Ascending aorta (tissue), 2 donors: ENCODE measurements at places on chromosomes 5 and 9.

- no peak for DNase-seq
These were observed 55.3 kb upstream of the MTAP start for GRCh38 chr9:21747175-21747574.

DNA sequence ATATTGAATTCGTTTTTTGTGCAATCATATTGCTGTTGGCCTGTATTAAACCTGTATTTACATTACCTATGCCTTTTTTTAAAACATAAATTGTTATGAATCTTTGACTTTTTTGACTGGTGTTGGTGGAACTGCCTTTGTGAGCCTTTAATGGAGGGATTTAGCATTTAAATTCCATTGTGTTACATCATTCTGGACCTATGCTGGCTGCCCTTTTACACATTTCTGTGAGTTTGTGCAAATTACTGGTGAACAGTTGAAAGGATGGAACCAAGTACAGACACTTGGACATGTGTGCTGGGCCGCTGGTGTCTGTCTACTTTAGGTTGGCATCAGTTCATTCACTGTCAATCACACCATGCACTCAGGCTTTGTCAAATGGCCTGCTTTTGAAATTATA lies 3.4 kb downstream of the SNX18 start:
- no peak for DNase-seq

- DNase-seq, result no peak
These were observed 66.7 kb downstream of the PCDH1 start for GRCh38 chr5:141811287-141812155.

- DNase-seq, result no peak
These were observed 125.9 kb downstream of the SYK start for GRCh38 chr9:90927496-90927895.

DNA sequence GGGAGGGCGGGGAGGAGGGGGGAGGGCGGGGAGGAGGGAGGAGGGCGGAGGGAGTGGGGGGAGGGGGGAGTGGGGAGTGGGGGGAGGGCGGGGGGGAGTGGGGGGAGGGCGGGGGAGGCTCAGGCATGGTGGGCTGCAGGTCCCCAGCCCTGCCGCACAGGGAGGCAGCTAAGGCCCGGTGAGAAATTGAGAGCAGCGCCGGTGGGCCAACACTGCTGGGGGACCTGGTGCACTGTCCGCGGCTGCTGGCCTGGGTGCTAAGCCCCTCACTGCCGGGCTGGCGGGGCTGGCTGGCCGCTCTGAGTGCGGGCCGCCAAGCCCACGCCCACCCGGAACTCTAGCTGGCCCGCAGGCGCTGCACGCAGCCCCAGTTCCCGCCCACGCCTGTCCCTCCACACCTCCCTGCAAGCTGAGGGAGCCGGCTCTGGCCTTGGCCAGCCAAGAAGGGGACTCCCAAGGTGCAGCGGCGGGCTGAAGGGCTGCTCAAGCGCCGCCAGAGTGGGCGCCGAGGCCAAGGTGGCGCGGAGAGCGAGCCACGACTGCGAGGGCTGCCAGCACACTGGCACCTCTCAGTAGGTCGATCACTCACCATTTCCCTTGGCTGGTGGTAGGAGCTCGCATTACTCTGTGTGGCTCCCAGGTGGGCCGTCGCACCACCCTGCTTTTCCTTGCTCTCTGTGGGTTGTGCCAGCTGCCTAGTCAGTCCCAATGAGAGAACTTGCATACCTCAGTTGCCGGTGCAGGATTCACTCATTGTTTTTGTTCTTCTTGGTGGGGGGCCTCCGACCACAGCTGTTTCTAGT lies 160.2 kb downstream of the CNTLN start:
- no peak for DNase-seq

GRCh38 chr9:110707419-110707818 lies 38.8 kb downstream of the MUSK start:
- no peak for DNase-seq

GRCh38 chr5:143916451-143916850 lies 104.5 kb downstream of the HMHB1 start:
- no peak for DNase-seq

GRCh38 chr5:6827526-6828219 lies 114.4 kb downstream of the TENT4A start:
- no peak for DNase-seq

- DNase-seq, result no peak
These were observed 221.1 kb downstream of the COMMD10 start for GRCh38 chr5:116305899-116306298.

GRCh38 chr9:127397646-127398274 lies 791 bp downstream of the SLC2A8 start:
- DNase-seq, result peak; percentile 75

DNA sequence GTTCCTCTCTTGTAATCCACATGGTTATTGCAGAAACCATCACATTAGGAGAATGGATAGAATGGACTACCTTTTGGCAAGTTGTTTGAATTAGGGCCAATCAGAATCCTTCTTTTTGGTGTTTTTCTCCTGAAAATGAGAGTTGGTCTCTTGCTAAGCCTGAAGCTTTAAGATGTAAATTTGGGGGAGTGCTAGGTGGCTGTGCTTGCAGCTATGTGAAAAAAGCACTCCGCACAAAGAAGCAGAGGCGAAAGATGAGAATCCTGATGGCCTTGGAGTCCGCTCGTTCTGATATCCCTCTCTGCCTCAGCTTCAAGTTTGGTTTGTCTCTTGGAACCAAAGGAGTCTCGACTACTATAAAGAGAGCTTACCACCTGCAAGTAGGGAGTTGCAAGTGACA lies 63.6 kb downstream of the INIP start:
- no peak for DNase-seq

DNA sequence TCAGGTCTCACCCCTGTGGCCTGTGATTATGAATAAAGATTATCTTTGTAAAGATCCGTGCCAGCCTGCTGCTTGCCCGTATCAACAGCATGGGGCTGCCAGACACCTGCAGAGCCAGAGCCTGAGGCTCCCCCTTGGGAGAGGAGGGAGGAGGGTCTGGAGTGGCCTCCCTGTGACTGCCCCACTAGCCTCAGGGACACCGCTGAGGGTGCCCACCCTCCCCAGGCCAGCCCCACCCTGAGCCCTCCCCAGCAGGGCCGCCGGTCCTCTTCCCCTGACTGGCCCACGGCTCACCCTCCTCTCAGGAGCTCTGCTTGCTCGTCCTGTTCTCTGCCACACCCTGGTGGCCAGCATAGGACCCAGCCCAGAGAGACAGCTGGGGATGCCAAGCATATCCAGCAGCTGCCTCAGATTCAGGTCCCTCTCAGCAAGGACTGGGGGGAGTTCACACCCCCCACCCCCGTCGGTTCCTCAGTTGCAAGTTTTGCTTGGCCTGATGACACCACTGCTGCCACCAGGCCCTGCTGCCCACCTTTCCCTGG lies 1.9 kb downstream of the SSNA1 start:
- DNase-seq, result no peak

GRCh38 chr9:137986268-137987099 lies 108.9 kb downstream of the CACNA1B start:
- DNase-seq, result no peak

GRCh38 chr5:175696139-175696854 lies 38.4 kb downstream of the HRH2 start:
- DNase-seq, result peak; percentile 83

GRCh38 chr9:32554107-32554506 lies 1.7 kb upstream of the TOPORS start:
- no peak for DNase-seq

DNA sequence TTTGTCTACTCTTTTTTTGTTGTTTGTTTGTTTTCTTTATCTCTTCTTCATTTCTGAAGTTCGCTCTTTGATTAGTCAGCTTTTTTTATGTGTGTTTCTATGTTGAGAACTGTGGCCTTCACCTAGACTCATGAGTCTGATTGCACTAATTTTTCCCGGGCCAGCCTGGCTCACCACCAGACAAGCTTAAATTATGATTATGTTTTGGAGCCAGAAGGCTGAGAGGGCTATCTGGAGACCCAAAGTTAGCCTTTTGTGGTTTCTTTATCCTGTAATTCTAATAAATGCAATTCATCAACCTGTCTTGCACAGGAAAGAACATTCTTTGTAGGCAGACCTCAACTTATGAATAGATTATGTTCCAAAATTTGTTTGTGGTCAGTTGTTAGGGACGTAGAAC lies 20.8 kb upstream of the ACTBL2 start:
- no peak for DNase-seq

DNA sequence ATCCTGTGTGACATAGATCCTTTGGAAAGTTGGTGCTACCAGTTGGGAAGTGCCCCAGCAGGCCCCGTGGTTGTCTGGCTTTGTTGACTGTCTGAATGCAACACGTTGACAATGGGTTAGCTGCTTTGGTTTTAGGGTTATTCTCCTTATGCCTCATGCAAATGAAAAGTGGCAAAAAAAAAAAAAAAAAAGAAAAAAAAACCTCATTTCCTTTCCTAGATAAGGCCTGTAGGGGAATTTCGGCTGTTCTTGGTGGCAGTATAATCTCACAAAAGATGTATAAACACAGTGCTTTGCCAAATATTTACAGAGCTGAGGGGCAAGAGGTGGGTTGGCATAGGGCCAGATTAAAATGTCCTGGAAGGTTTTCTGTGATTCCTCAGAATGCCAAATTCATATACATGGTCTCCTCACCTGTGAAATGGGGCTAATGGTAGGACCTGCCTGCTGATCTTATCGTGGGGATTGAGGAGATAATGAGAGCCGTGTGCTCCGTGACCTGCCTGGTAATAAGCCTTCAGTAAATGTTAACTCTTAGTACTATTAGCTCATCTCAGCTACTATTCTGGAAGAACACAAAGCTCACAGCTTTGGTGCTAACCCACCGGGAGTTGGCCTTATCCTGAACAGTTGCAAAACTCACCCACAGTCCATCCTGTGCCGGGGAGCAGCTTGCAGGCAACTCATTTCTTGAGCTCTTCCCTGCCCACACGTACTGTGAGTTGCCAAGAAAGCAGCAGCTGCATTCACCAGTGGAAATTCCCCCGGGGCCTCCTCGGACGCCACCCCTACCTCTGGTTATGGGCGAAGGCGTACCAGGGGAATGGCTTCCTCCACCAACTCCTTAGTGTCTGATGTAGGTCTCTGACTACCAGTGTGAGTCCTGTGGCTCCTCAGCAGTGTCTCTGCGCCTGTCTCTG lies 220.3 kb downstream of the NR3C1 start:
- no peak for DNase-seq

DNA sequence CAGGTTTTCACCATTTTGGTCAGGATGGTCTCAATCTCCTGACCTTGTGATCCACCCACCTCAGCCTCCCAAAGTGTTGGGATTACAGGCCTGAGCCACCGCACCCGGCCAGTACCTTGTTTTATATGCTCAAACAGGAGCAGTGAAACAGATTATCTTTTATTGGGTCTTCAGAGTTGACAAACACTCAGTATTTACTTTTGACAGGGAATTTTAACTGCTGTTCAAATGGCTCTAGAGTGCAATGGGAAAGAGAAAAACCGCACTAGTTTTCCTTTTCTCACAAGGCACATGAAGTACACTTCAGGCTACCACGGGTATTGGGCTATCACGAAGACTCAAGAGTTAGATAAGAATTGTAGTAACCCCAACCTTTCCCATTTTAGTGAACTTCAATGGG lies 471.9 kb upstream of the DAB2 start:
- DNase-seq, result no peak

DNA sequence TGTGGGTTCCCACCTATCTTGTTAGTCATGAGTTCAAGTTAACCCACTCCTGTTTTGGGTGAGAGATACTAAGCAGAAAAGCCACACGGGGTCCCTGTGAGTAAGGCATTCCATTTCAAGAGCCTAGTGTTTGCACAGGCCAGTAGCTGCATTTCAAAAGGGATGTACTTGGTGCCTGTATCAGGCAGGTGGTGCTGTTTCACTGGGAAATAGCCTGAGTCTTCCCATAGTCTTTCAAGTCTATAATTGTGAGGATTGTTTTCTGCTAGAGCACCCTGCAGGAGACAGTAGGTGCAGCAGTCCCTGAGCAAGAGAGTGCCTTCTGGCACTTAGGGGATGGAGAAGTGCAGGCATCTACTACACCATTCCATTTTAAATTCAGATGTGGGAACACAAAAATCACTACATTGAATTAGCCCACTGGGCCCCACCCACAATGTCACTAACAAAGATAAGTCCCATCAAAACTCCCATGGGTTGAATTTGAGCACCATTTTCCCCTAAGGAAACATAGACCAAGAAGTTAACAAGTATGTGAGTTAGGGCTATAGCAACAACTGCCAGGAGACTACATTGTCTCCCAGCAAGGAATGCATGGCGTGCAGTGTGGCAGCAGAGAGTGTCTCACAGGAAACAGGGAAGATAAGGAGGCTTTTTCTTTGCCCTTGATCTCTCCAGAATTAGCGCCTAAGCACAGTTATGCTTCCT lies 263.2 kb downstream of the COX7C start:
- no peak for DNase-seq

DNA sequence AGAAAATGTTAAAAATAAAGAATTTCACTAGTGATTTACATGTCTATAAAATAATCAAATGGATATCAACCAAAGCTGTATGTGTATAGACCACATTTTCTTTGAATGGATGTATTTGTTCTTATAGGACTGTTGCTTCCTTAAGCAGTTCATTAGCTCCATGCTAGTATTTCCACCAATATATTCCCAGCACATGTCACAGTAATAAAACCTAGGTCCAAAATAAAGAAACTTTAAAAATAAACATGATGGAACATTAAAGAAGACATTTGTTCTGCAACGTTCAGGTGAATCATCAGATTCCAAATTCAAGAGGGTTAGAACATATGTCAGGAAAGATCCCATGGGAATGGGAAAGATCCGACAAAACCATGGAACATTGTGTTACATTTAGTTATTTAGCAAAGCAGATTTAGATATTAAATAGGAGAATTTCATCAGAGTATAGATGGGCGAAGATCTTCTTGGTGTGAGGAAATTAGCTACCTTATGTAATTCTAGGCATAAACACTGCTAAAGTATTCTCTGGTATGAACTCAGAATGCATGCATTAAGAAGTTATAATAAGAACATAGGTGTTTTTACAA lies 490.7 kb downstream of the CDH18 start:
- no peak for DNase-seq

GRCh38 chr5:154794525-154795234 lies 39.5 kb downstream of the LARP1 start:
- no peak for DNase-seq

DNA sequence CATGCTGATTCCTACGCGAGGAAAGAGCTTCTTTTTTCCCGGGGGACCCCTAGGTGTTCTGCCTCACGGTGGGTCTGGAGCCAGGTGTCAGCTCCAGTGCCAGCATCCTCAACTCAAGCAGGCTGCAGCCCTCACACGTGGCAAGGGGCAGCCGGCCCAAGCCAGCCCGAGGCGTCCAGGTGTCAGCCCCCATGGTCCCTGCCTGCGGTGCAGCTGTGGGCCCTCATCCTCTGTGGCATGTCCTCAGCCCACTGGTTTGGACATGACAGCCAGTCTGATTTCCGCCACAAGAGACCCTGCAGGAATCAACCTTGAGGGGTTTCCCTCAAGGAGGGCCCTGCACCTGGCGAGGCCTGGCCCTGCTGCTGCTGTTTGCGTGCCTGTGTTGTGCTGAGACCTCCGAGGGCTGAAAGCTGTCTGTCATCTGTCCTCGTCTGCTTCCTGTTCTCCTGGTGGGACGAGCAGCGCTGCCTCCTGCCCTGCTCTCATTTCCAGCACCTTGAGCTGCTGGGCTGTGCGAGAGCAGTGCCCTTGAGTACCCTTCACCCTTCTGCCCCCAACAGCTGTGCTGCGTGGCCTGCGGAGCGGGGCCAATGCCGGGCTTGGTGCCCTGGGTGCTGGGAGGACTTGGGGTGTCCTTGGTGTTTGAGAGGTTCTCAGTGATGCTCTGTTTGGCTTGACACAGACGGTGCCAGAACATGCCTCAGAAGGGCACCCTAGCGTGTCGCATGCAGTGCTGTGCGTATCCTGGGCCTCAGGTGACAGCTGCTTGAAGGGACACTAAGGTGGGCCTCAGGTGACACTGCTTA lies 137.6 kb downstream of the CACNA1B start:
- peak; percentile 46 for DNase-seq
